ENCODE measurements at places on chromosomes 6 and 20. TPM values are rescaled to one million over a fixed set of nuclear protein-coding genes. Genes with fewer than 3 reads are reported as not detected.
A peak's percentile ranks its signal among the peaks of the same experiment; 100 is the strongest.

GRCh38 chr6:12249541-12250382, 40.4 kb upstream of the EDN1 start:
- no peak for DNase-seq

DNA sequence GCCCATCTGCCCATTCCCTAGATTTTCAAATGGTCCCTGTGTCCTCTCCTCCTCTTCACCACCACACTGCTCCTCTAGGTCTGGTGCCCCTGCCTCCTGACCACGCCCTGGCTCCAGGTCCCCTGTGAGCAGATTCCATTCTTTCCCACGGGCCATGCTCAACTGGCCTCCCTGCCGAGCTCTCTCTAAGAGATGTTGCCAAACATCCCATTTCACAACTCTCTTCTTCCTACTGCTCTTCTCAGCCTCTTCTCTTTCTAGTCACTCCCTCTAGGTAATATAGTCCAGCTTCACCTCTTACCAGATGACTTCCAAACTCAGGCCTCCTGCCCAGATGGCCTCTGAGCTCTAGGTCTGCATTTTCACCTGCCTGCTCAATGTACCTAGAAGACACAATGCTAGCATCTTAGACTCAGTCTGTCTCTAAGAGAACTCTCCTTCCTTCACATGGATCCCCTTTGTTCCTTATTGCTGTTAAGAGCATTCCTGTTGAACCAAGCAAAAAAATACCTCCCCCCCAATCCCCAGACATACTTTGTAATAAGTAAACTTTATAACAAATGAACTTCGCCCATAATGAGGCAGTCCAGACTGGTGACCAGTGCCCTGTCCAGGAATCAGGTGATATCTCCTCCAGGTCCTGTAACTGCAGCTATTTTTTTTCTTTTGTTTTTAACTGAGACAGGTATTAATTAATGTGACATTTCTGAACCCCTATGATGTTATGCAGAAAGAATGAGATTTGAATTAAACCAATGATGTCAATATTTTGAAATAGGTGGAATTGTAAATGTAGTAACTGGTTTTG, 79.0 kb downstream of the LYRM4 start:
- no peak for DNase-seq

The SUMO4 gene
- 1.4 TPM for total RNA-seq

- peak; percentile 28 for DNase-seq
These were observed 7.5 kb upstream of the GGTLC1 start for GRCh38 chr20:23995905-23996666.

The RARS2 gene
- total RNA-seq = 24.7 TPM

The RIPOR2 gene
- 4.7 TPM for total RNA-seq

DNA sequence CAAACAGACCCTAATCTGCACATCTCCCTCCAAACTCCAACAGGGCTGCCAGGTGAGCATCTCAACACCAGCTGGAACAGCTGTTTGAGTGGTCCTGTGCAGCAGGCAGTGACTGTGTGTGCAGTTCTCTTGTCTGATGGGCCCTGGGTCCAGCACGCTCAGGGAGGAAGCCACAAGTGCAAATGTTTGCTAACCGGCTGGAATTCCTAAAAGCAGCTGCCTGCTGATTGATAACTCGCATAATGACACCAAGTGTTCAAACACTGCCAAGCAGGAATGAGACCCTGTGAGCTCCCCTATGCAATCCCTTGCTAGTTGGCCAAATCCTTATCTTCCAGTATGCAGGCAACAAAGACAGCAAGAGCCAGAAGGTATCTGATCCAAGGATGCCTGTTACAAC, 650.6 kb downstream of the CBLN4 start:
- no peak for DNase-seq

The COL19A1 gene
- not detected for total RNA-seq

DNA sequence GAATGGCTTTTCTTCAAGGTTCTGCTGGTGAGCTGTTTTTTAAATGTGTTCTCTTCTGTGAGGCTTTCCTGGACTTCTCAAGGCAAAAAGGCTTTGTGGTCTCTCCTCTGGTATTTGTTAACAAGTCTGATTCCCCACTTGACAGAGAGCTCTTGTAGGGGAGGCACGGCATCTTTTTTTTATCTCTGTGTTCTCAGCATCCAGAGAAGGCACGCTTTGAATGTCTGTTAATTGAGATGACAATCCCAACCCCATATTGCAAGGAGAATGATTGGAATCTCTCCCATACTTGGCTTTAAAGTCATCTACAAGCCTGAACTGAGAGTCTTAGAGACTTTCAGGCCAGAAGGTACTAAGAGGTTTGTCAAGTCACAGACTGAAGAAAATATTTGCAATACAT, 22.6 kb downstream of the EDN1 start:
- DNase-seq = no peak

DNA sequence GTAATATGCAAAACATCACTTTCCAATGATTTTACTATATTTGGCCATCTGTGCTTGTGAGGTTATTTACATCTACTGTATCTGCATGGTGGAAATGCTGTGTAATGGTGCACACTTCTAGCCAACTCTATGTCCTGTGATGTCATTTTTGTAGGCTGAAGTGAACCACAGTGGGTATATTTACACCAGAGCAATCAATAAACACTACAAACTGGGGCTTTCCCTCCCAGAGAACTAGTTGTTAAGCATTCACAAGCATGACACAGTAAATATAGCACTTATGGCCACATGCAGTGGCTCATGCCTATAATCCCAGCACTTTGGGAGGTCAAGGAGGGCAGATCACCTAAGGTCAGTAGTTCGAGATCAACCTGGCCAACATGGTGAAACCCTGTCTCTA, 4.9 kb downstream of the SLC22A2 start:
- peak; percentile 33 for DNase-seq

GRCh38 chr20:38094373-38094891, 60.9 kb downstream of the RPRD1B start:
- DNase-seq = no peak

The FRK gene
- total RNA-seq = 21.2 TPM

The RBPJL gene
- total RNA-seq = not detected

DNA sequence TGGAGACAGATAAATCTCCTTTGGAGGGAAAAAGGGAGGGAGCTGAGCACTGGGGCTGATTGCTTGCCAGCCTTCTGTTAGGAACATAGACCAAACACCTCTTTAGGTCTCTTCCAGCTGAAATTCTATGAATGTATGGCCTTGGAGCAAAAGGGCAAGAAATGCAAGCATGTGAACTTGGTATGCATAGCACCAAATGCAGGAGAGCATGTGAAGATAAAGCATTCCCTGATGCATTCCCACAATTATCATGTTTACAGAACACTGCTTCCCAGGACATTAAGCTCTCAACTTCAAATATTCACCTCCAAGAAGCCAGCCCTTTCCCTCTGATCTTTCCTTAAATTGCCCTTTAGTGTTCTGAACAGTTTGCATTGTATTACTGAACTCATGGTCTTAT, 15.6 kb downstream of the RIPOR2 start:
- no peak for DNase-seq

The LRRC73 gene
- 0.50 TPM for total RNA-seq

- DNase-seq = no peak
These were observed 26.6 kb downstream of the NOL4L start for GRCh38 chr20:32558526-32558925.

- DNase-seq = no peak
These were observed 11.7 kb downstream of the UBE2V1 start for GRCh38 chr20:50101281-50101680.

- DNase-seq = no peak
These were observed 316.2 kb upstream of the NOX3 start for GRCh38 chr6:155771822-155772221.

DNA sequence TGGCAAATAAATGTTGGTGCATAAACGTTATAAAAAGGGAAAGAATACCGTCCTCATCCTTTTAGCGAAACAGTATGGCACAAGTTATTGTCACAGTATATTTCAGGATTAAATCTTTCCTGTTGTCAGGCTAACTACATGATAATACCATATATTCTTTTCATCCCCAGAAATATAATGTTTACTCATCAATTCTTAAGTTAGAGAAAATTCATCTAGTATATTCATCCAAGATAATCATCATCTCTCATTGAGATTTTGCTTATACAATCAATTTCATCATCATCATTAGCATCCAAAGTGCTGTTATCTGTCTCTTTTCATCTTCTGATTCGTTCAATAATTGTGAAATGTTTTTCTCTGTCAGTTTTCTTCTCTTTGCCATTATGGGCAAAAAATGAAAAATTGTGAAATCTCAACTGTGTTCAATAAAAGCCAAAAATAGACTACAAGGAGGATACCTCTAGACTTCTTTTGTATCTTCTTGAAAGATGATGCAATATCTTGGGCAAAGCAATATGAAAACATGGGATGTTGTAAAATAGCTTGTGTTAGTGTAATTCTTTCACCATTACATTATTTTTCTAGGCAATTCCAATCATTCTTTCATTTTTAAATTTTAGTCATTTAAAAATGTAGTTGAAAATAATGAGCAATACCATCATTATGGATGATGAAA, 2.6 kb downstream of the SPACA1 start:
- DNase-seq = no peak

GRCh38 chr6:168589275-168589674, 148.3 kb downstream of the SMOC2 start:
- no peak for DNase-seq

The ARMH2 gene
- total RNA-seq = not detected

DNA sequence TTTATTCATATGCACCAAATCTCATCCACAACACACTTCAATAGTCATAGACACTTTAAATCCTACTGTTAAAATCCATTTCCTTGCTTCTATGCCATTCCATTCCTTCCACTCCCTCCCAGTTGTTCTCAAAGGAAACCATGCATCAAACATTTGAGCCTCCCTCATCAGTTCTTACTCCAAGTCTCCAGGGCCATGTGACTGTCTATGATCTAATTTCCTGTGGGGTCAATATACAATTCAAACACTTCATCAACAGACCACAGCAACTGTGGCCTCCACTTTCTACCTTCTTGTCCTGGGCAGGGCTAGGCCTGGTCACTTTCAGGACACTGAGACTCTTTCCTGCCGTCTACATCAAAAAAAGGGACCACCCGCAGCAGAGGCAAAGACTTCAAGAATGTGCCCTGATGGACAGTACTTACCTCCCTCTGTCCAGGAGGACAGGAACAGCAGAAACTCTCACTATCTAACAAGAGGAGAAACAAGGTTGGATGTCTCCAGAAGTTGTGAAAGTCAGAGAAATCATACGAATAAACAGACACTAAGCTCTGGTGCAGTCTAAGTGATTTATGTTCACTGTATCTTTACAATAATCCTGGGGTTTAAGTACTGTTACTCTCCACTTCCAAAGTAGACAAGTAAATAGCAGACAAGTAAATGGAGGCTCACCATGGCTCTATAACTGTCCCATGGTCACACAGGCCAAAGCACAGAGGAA, 160.2 kb downstream of the QRSL1 start:
- no peak for DNase-seq

The SLC35F1 gene
- not detected for total RNA-seq

The ZNF391 gene
- 3.7 TPM for total RNA-seq

- no peak for DNase-seq
These were observed 3.7 kb upstream of the TXNDC5 start for GRCh38 chr6:7914311-7914710.

GRCh38 chr6:121951918-121952379, 447.5 kb upstream of the HSF2 start:
- DNase-seq = no peak

The VIP gene
- total RNA-seq = not detected

DNA sequence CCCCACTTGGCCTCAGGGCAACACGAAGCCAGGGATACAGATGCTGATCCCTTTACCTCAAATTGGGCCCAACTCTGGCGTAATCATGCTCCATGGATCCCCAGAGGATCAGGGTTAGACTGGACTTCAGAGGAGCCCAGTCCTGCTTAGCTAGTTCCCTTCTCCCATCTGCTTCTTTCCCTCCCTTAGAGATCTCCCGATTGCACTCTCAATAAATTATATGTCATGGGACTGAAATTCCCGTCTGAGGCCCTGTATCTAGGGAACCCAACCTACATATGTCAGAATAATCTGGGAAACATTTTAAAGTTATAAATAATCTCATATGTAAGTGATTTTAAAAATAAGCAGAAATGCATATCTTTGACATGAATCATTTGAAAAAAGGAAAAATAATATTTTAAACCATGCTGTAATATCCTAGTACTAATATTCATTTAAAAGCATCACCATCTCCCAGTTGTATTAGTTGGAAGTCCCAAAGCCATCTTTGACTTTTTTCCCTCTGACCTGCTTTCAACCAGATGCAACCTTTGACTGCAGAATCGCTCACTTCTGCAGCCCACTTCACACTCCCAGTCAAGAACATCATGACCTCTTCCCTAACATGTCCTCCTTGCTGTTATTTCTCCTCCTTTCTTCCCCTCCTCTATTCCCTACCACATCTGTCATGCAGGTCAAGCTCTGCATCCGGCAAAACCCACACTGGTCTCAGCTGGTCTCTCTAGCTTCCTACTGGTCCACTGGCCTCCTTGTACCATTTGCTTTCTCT, 393.6 kb downstream of the BTBD3 start:
- DNase-seq = no peak

- DNase-seq = no peak
These were observed 25.8 kb downstream of the BCAS4 start for GRCh38 chr20:50820515-50821256.
